Osteocyte (in vitro differentiated cells): ENCODE measurements at places on chromosomes 13 and 19. TPM values are rescaled to one million over a fixed set of nuclear protein-coding genes. Genes with fewer than 3 reads are reported as not detected.

GRCh38 chr19:41863209-41863931, 3.3 kb downstream of the RPS19 start:
- DNase-seq = no peak

DNA sequence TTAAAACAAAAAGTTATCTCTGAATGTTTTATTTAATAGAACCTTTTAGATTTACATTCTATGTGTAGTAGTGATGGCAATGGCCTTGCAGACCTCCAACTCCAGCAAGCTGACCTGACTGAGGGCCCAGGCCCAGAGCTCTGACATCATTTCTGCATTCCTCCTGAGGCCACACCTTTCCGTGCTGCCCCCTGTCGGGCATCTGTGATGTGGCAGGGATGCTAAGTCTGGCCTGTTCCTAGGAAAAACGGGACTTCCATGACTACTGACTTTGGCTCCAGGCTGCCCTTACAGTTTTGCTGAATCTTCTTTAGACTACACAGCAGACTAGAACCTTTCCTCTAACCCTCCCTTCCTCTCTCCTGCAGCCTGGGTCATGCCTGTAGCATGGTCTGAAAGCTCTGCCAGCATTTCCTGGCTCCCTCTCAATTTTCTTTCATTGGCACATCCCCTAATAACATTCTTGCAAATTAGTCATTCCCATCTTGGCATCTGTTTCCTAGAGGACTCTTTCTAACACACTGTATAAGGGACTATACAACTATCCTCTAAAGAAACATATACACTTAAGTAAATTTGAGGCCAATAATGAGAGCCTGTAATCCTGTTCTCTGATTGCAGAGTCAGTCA, 249.1 kb downstream of the GPC5 start:
- no peak for DNase-seq

- no peak for DNase-seq
Observed at GRCh38 chr13:38566519-38566918, 120.4 kb upstream of the FREM2 start.

Gene GRK1
- total RNA-seq = 0.24 TPM in 1 of 2 replicates, not detected in the other
